ENCODE measurements at places on chromosomes 16 and 17. TPM values are rescaled to one million over a fixed set of nuclear protein-coding genes. Genes with fewer than 3 reads are reported as not detected.

Gene CAPNS2
- not detected for total RNA-seq

Gene BICDL2
- total RNA-seq: not detected

Gene IRX3
- total RNA-seq: 1.5 TPM

Gene SNRNP25
- total RNA-seq: 10.6 TPM

Gene KRT33B
- not detected for total RNA-seq

Gene CRYBA1
- not detected for total RNA-seq

Gene ZG16
- total RNA-seq: not detected

Gene CES3
- 0.30 TPM for total RNA-seq

Gene NMT1
- 94.5 TPM for total RNA-seq

Gene RHBDL3
- 0.30 TPM for total RNA-seq

Gene MYCBPAP
- 5.9 TPM for total RNA-seq

Gene CACNG4
- total RNA-seq: not detected

DNA sequence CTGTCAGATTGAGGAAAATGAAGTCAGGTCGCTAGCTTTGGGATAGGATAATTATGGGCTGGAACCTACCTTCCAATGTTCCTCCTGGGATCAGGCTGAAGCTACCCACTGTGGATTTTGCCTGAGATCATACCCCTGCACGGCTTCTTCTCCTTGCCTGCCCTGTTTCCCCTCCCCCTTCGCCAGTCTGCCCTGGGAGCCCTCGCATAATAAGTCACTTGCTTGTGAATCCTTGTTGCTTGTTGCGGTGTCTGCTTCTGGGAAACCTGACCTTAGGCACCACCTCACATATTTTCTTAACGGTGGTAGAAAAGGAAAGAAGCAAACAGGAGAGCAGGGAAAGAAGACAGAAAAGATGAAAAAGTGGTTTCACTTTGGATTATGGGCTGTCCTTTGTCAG, 13.3 kb upstream of the PMP22 start:
- DNase-seq: no peak

DNA sequence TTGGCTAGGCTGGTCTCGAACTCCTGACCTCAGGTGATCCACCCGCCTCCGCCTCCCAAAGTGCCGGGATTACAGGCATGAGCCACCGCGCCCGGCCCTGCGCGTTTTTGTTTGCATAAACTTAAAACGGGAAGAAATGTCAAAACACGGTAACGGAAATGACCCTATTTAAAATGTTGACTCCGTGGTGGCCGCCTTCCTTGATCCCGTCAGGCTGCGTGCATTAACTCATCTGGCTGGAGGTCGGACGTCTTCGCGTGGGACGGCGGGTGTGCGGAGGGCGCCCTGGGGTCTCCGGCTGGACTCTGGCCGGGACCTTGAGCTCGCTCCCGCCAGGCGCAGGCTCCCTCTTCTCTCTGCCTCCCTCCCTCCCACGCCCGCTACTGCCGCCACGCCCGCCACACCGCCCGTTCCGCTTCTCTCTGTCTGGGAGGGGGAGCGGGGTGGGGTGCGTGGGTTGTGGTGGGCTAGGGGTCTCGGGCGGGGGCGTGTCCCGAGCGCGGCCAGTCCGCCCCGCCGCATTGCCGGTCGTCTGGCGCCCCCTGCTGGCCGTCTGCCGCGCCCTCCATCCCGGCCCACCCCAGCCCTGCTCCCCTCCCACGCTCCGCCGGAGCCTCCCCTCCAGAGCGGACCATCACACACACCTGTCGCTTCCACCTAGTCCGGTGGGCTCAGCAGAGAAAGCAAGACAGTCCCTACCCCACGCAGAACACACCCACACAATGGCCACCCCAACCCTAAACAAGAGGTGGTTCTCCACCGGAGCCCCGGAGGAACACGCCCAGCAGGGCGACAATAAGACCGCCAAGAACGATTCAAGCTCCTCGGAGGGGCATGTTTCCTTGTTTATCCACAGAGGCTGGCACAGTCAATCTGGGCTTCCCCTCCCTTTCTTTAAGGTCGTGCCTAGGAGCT, 1.2 kb upstream of the CCDC42 start:
- peak; percentile 39 for DNase-seq

- DNase-seq: no peak
Measured at GRCh38 chr17:83128306-83129240, 49.2 kb downstream of the METRNL start.

DNA sequence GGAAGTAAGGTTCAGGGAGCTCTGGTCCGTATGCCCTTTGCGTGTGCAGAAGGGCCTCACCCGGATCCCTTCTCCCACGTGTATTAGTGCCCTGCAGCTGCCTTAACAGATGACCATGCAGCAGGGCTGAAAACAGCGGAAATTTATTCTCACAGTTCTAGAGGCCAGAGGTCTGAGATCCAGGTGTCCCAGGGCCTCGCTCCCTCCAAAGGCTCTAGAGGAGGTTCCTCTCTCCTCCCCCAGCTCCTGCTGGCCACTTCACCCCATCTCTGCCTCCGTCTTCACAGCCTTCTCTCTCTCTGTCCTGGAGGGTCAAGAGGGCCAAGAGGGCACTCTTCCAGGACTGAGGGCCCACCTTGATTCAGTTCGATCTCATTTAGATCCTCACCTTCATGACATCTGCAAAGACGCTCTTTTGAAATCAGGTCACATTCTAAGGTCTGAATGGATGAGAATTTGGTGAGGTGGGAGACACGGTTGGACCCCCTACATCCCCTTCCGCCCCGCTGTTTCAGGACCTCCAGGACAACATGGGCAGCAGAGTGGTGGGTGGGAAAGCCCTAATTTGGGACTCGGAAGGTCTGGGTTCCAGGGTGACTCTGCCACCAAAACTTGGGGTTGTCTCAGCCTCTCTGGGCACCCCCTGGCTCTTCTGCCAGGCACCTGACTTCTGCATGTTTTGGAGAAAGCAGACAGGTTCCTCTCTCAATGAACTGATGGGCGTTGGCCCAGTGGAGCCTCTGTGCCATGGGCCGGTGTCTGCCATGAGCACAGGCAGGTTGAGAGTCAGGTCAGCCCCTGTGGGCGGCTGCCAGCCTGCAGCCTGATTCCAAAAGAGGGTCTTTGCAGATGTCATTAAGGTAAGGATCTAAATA, 361.2 kb downstream of the SEC14L1 start:
- DNase-seq: no peak

DNA sequence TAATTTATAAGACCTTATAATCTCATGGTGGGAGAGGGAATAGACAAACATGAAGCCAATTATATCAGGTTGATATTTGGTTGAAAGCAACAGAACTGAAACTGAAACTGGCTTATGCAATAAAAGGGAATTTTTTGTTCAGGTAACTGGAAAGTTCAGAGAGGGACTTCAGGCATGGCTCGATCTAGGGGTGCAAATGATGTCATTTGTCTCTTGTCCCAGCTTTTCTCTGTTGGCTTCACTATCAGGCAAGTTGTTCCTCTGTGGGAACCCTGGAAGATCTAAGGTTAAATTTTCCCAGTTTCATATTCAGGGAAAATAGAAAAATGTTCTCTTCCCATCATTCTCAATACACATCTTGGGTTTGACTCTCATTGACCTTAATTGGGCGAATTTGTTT, 59.8 kb downstream of the OTOA start:
- DNase-seq: no peak

DNA sequence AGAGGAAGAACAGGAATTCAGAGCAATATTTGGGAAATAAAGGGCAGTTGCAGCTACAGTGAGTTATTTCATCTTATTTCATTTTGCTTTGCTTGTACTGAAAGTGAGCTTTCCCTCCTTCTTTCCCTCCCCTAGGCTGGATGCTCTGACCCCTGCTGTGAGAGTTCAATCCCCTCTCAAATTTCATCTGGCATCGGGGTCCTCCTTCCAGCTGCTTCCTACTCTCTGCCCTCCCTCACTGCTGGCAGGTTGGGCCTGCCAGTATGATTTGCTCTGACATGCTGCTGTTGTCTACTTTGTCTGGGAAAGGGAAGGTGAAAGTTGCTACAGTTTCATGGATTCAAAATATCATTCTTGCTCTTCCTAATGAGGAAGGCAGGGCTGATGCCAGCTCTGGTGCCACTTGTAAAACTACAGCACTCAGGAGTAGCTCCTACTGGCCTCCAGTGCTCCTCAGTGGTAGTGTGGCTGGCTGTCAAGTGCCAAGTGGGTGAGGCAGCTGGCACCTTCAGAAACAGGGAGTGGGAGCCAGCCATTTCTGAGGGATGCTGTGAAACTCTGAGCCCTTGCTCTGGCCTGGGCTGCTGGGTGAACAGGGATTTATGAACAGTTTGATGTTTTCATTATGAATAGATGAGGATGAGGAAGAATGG, 408.6 kb downstream of the HAPSTR1 start:
- DNase-seq: no peak

DNA sequence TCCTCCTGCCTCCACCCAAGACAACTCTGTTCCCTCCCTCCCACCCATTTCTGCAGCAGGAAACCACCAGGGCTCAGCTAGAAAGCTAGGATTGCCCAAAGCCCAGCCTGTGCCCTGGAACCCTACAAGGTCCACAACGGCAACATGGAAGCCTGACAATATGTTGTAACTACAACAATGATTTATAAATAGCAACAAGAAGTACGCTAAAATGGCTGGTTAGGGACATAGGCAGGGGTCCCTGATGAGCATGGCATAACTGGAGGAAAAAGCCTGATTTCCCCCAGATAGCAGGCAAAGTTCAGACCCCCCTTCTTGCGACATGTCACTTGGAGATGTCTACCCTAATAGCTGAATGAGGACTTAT, 6.6 kb downstream of the ST3GAL2 start:
- DNase-seq: no peak

DNA sequence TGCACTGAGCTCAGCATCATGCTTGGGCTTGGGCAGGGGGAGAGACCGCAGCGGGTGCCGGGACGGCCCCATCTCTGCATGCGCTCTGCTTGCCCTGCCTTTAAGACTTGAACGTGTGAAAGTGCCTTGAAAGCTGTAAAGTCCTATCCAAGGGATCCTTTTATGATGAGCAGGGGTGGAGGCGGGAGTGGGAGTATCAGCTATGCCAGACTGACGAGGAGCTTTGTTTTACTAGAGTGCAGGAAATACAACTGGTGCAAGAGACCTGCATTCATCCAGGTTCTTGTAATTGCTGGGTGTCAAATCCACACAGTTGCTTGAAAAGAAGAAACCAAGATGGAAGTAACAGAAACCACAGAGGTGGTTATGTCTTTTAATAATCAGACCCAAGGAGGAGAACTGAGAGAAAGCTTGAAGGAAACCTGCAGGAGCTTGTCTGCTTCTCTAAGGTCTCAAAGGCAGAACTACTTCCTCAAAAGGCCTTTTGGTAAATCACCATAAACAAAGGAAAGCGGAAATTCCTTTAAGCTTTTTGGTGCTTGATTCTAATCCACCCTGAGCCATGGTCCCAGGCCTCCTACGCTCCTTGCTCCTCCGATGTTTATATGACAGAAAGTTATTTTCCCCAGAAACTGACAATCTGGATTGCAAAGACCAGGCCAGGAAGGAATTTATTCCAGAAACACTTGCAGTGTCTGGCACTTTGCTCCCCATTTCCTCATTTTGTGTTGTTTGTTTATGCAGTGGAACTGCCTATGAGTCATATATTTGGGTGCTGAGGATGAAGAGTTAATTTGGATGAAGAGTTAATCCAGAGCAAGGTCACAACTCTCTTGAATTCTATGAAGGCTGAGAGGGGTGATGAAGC, 51.3 kb upstream of the FBXO47 start:
- no peak for DNase-seq

- DNase-seq: no peak
Measured at GRCh38 chr17:32927724-32928585, at the start of gene TMEM98. Gene TMEM98 (plus strand): TSS chr17:32928153. CDS start chr17:32931529, 3,376 bp downstream.

- DNase-seq: no peak
Measured at GRCh38 chr16:74811911-74812310, 37.3 kb upstream of the FA2H start.

DNA sequence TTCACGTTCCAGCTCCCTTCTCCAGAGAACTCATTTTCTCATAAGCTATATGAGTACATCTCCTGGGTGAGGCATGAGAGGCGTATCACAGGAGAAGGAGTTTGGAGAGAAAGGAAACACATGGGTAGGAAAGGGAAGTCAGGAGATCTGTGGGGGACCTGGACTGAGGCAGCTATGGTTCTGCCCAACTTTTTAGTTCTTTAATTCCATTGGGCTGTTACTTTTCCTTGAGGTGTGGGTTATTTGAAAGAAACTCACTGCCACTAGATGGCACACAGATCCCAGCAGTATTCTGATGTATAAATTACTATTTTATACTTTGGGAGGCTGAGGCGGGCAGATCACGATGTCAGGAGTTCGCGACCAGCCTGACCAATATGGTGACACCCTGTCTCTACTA, 63.6 kb downstream of the NUP93 start:
- DNase-seq: no peak

DNA sequence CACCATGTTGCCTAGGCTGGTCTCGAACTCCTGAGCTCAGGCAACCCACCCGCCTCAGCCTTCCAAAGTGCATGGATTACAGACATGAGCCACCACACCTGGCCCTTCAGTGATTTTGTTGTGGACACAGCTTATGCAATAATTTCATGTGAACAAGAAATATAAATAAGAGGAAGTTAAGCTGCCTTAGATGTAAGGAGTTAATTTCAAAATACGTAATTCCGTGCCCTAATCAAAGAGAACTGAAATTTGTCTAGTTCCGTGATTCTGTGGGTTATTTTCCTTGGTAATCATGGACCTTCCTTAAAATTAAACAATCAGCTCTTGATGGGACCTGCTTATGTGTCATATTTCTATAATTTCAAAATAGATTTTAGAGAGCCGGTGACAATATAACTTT, 11.9 kb downstream of the TVP23A start:
- DNase-seq: no peak

GRCh38 chr16:54430491-54431030, 144.0 kb upstream of the IRX3 start:
- DNase-seq: no peak

GRCh38 chr16:60727851-60728250, 1308.4 kb downstream of the CDH8 start:
- DNase-seq: no peak

DNA sequence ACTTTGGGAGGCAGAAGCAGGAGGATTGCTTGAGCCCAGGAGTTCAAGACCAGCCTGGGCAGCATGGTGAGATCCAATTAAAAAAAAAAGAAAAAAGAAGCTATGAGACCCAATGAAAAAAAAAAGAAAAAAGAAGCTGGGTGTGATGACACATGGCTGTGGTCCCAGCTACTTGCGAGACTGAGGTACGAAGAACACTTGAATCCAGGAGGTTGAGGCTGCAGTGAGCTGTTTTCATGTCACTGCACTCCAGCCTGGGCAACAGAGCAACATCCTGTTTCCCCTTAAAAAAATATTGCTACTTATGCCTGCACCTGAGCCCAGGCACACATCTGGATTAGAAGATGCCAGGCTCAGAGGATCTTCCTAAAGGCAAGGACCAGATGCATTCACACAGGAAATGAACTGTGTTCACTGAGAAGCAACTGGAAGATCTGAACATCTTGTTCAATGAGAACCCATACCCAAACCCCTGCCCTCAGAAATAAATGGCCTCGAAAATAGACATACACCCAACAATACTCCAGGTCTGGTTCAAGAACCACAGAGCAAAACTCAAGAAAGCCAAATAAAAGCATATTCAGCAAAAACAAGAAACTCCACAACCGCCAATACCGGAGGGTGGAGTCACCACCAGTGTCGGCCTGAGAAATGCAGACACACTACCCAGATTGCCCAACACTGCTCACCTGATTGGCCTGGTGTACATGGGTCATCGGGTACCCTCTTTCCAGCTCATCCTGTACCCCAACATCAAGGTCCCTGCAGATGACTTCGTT, 4.4 kb downstream of the RNF135 start:
- DNase-seq: no peak

- no peak for DNase-seq
Measured at GRCh38 chr17:68006797-68007196, 10.5 kb upstream of the C17orf58 start.

GRCh38 chr17:16977932-16978331, 6.0 kb upstream of the TNFRSF13B start:
- DNase-seq: no peak
